Inflammatory macrophage treated with lipopolysaccharide for 4 hours (primary cell): ENCODE measurements at places on chromosomes 5 and 9.

DNA sequence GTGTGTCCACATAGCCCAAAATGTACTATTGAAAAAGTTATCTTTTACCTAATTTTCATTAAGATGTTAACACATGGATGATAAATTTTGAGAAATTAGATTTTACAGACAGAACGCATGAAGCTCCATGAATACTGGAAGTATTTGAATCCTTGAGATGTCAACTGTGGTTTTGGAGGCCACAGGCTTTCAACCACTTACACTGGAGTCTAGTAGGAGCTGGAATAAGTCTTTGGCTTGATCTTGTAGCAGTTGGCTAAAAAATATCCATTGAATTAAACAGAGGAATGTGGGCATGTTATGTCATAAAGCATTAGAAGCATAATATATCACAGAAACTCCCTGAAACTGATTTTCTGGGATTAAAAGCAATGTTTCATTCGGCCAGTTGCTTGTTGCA is 52.9 kb downstream of the CAMK4 start:
- DNase-seq, result no peak

- DNase-seq, result no peak
These were observed 31.9 kb downstream of the NIPSNAP3B start for GRCh38 chr9:104795857-104796256.

- DNase-seq, result no peak
These were observed 119.4 kb downstream of the MPDZ start for GRCh38 chr9:13160051-13160450.

DNA sequence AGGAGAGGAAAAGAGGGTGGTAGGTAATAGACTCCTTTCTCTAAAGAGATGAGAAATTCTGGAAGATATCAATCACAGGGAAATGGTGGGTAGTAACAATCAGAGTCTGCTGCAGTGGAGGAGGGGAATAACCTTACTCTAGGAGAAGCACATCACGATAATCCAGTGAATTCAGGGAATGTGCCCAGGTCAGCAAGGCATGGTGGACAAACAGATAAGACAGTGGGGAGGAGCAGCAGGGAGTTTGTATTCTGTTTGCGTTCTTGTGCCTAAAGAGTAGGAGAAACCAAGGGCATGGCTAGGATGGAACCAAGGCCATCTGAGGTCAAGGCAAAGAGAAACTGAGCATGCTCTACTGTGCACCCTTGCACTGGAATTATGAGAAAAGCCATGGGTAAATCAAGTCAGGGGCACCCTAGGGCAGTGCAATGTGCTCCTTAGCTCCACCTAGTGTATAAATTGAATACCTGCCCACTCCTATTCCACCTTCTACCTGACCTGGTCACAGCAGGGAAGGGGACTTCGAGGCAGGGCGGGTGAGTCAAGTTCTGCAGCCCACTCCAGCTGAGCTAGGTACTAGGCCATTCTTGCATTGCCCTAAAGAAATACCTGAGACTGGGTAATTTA is 31.6 kb downstream of the RETREG1 start:
- no peak for DNase-seq

DNA sequence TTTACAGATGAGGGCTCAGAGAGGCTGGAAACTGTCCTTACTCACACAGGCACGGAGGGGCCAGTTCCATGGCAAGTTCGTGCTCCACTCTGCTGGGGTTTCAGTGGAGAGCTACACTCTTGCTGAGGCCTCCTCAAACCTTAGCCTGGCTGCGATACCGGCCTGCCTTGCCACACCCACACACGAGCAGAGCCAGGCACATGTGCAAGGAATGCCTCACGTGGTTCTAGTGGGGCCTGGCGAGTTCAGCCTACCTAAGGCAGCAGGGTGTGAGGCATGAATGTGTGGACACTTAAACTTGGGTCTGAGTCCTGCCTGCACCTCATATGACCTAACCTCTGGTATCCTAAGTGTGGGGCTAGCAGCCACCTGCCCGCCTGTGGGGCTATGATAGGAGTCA is 21.5 kb upstream of the PRDM12 start:
- DNase-seq, result no peak

GRCh38 chr9:95753762-95754465 is 121.6 kb upstream of the ERCC6L2 start:
- DNase-seq, result no peak

DNA sequence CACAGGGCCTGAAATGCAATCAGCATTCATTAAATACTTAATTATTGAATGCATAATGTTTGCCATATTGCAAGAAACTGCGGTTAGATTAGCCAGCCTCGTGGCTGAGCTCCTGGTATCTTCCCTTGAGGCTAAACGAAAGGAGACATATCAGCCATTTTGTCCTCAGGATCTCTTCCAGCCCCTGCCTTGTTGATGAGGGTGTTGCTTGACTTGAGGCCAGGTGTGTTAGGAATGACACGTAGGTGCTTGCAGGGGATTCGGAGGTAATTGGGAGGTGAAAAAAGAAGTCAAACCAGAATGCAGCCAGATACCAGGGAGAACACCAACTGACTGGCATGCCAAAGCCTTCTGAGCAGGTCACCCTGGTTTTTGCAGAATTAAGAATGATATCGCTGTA is 12.5 kb downstream of the SH3RF2 start:
- no peak for DNase-seq

DNA sequence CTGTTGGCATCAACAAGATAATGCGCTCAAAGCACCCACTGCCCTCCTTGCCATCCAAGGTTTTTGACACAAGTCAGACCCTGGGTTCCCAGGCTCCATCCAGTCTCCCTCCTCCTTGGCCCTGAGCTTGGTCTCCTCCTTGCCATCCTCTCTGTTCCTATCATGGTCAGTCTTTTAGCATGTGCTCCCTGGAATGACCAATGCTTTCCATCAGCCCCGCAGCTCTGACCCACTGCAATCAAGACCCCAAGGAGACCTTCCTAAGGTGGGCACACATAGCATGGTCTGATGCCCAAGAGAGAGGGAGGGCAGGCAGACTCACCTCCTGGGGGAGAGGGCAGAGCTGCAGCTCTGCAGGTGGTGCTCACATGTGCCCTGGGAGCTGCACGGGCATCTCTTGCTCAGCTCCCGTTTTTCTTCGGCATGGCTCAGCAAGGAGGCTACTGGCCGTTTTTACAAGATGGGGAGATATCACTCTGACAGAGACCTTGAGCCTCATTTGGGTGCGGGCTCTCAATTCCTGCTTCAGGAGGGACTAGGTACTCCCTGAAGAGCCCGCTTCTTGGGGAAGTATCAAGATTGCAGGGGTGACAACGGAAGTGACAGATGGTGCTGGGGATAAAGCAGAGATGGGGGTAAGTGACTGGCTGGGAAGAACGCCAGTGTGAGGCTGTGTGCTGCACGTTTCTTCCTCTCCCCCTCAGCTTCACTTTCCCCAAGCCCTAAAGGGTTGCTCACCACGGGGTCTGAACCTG is 3.3 kb downstream of the SEPTIN8 start:
- DNase-seq, result no peak

- DNase-seq, result no peak
These were observed 2.0 kb downstream of the RASGEF1C start for GRCh38 chr5:180206993-180207392.

DNA sequence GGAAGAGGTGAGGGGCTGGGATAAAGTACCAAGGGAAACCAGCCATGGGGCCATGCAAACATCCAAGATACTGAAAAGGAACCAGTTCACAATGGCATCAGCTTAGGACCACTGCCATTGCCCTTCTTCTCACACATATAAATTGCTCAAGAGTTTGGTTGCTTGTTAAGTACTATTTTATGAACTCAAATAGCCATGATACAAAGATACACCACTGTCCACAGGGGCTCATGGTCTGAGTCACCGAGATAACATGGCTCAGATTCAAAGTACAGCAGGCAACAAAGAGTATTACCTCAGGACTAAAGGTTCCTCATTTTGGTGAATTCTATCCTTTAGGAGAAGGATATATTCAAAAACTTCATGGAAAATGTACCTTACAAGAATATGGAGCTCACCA is 55.6 kb downstream of the FANCC start:
- DNase-seq, result no peak

DNA sequence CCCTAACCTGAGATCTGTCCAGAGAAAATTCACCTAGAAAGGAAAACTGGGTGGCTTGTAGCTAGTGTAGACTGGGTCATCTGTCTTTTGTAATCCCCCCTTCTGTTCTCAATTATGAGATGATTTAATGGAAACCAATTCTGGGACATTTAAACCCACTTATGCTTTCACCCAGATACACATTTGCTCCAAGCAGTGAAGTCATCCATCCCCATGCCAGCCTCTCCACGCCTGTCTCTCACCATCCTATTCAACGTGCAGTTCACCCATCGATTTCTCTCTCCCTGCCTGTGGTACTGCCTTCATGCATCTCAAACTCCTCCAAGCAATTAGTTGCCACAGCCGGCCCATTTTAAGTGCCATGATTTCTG is 1.8 kb downstream of the PHF19 start:
- DNase-seq, result no peak

GRCh38 chr9:16530669-16531642 is 339.5 kb downstream of the BNC2 start:
- DNase-seq, result peak; percentile 1

GRCh38 chr9:74953235-74953751 is 581 bp upstream of the C9orf40 start:
- no peak for DNase-seq

DNA sequence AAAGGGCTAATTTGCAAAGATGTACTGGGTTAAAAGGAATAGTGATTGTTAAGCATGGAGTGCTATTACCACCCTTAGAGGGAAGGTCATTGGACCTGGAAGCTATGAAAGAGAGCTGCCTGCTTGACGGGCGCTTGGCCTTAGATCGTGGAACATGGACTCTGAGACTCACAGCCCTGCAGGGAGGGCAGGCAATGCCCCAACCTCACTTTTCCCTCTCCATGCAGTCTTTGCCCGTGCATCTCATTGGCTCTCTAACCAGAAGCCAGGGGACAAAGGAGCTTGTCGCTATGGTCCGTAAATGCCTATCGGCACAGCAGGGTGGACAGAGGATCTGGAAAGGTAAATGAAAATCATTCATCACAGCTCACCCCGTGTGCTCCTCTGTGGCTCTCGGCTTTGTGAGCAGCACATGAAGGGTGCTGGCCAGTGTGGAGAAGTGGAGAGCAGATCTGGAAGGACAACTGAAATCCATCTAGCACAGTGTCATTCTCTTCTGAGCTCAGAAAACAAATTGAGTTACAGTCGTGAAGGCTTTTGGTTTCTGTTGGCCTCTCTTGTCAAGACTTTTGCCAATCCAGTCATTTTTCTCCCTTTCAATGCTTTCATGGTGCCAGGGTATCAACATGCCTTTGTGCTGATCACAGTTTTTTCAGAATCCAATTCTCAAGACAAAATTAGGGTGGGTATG is 186.2 kb downstream of the SNX18 start:
- DNase-seq, result no peak

DNA sequence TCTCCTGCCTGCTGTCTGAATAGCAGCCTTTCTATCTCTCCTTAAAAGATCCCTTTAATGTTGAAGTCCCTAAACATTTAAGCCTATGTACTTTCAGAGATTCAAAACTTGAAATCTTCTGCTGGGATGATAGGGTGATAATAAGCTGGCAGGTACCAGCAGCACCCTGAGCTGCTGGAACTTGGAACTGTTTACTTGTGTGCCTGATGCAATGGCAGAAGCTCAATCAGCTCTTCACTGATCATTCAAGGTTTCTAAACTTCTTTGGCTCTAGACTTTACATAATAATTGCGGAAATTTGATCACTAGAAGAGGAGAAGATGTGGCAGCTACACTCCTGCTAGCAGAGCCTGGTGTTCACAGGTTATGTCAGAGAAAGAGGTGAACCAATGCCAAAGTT is 27.6 kb downstream of the MRPS27 start:
- DNase-seq, result no peak

GRCh38 chr5:65811004-65811403 is 89.0 kb downstream of the NLN start:
- no peak for DNase-seq
